Activated T-helper 17 cell treated with anti-CD3 and anti-CD28 coated beads, Interleukin-2, amount 50 U/mL, for 72 hours (primary cell): ENCODE measurements at places on chromosomes 7 and 10. TPM values are rescaled to one million over a fixed set of nuclear protein-coding genes. Genes with fewer than 3 reads are reported as not detected.

KCNH2 gene
- 0.32 TPM for total RNA-seq

OR2A14 gene
- not detected for total RNA-seq

DNA sequence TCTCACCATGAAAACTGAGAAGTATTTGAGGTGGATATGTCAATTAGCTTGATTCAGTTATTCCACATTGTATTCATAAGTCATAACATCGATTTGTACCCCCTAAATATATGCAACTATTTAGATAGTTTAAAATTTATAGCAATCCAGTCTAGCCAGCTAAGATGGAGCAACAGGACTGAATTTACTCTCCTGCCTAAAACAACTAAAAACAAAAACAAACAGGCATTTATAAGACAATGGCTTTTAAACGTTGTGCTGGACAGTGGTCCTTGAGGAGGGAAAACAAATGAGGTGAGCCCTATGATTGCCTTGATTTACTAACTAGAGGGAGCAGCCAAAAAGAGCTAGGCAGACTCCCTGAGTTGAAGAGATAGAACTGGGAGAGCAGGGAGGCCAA is 814 bp upstream of the GPAM start:
- ATAC-seq = no peak

GRCh38 chr10:11245510-11245909 is 227.8 kb downstream of the CELF2 start:
- peak; percentile 63 for ATAC-seq

- no peak for ATAC-seq
These were observed 757.0 kb upstream of the C7orf33 start for GRCh38 chr7:147833557-147833956.

DNA sequence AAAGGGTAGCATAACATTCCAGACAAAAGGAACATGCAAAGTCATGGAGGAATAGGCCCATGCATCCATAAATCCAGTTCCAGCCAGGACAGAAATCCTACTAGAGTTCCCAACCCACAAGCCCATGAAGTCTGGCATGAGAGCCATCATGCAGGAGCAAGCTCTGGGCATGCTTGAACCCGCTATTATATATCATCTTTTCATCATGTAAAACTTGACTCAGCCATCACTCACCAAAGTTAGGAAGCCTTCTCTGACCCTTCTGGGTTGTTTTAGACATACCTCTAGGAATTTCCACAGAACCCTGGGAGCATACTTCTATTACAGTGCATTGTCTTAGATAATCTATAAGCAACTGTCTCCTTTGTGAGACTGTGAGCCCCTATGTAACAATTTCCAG is 293.0 kb upstream of the NPSR1 start:
- no peak for ATAC-seq

DNA sequence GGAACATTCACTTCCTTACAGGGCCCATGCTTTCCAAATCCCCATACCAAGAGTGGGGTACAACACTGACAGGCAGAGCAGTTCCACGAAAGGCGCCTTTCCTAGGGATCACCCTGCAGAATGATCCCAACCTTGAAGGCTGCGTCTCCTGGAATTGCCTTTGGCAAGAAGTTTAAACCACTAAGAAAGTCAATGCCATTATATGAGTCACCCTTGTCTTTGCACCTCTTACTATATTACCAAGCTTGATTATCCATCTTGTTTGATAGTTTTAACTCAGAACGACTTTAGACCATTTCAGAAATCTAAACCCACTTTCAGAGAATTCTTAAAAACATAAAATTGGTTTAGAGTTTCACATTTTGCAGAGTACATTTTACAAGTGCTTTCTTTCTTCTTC is 282.1 kb downstream of the ARHGAP12 start:
- no peak for ATAC-seq
